ENCODE measurements at places on chromosomes 3 and 15.

DNA sequence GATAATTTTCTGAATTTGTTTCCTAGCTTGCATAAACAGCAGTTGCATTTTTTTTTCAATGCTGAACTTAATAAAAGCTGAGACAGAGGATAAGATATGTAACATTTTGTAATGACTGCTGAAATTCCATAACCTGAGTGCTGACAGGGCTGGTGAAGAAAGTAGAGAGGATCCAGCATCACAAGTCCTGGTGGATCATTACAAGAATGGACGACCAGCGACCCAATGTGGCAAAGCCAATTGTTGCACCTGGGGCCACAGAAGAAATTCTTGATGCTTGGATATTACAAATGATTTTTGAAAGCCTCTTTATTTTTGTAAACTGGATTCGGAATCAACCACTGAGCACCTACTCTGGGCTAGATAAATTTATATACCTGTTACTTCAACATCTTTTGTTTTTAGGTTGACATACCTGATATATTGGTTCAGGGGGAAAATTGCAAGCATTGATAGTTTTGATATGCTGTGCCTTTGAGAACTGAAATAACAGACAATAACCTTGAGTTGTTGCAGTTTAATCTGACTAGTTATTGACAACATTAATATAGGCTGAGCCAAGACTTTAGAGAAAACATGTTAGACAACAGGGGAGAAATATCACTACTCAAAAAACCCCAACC is 3.9 kb upstream of the ACTL6A start:
- DNase-seq: peak; percentile 48

GRCh38 chr15:60077581-60078359 is 73.7 kb downstream of the FOXB1 start:
- no peak for DNase-seq

GRCh38 chr15:82539691-82540054 is 584 bp downstream of the RPS17 start:
- DNase-seq: no peak

- DNase-seq: no peak
These were observed 106.5 kb upstream of the CTNNB1 start for GRCh38 chr3:41092844-41093243.

DNA sequence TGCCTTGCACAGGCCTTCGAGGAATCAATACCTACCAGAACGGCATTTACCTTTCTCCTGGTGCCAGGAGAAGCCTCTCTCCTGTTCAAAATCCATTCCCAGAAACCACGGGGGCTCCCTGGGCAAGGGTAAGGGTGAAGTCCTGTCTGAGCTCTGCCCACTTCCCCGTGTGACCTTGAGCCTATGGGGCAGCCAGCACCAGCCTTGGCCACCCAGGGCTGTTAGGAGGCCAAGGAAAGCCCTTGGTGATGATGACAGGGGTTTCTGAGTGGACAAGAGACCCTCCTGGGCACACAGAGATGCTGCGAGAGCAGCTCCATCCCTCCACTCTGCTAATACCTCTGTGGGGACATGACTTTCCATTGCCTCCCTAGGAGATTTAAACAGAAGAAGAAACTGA is 5.9 kb downstream of the SCN5A start:
- DNase-seq: no peak

GRCh38 chr3:154168998-154169795 is 48.0 kb downstream of the ARHGEF26 start:
- no peak for DNase-seq

GRCh38 chr3:69305011-69305410 is 80.9 kb downstream of the FRMD4B start:
- DNase-seq: no peak

GRCh38 chr3:38644662-38645053 is 4.8 kb downstream of the SCN5A start:
- DNase-seq: no peak

DNA sequence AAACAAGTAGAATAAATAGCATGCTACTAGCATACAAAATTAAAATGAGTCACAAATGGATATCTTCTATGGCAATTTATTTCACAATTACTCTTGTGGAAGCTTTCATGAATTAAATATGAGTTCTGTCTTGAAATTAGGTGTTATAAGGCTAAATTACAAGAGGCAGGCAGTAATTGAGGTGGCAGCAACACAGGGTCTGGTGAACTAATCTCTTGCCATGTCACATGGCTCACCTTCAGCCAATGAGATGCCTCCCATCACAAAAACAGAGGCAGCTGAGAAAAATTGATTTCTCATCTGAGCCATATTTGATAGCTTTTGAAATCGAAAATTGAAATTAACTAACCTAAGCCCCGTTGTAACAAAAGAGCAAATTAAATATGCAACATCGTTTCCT is 268.8 kb downstream of the NR2F2 start:
- DNase-seq: no peak

- no peak for DNase-seq
These were observed 83.9 kb downstream of the LRRK1 start for GRCh38 chr15:101003081-101003480.

- DNase-seq: no peak
These were observed 1.5 kb downstream of the NLGN1 start for GRCh38 chr3:173399044-173399443.

DNA sequence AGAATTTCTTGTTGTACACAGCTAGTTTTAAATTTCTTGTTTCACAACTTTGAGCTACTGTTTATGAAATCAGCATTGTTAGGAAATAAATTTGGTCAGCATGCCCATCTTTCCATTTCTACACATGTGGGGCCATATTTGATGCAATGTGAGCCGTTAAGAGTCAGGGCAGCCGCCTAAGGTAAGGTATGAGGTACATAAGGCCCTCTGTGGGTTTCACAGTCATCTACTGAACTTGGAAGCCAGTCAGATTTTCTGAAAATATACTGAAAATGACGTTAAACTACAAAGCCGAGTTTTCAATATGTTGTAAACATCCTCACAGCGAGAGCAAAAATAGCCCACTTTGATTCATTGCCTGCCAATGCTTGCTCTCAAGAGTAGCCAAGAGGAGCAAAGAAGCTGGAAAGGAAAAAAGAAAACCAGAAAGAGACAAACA is 94.7 kb upstream of the PDZRN3 start:
- no peak for DNase-seq

- no peak for DNase-seq
These were observed 26.3 kb downstream of the TLNRD1 start for GRCh38 chr15:81026836-81027599.

DNA sequence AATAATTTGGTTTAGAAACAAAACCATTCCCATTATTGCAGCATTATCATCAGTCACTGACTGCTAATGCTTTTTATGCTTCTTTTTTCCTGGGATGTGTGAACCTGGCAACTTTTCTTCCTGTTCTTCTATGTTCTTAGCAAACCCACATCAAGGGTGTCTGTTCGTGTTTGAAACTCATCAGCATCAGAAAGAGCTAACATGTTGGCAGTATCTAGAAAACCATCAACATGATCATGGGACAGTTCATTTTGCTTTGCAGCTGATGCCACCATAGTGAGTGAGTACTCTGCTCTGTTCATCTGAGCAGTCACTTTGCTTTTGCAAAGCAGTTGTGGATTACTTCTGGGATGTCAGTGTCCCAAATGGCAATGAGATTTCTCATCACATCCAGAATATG is 5.9 kb downstream of the DPH3 start:
- DNase-seq: no peak

GRCh38 chr3:38031022-38031994 is 1.9 kb upstream of the PLCD1 start:
- DNase-seq: no peak

- DNase-seq: no peak
These were observed 164.0 kb downstream of the IL20RB start for GRCh38 chr3:137121704-137122314.

DNA sequence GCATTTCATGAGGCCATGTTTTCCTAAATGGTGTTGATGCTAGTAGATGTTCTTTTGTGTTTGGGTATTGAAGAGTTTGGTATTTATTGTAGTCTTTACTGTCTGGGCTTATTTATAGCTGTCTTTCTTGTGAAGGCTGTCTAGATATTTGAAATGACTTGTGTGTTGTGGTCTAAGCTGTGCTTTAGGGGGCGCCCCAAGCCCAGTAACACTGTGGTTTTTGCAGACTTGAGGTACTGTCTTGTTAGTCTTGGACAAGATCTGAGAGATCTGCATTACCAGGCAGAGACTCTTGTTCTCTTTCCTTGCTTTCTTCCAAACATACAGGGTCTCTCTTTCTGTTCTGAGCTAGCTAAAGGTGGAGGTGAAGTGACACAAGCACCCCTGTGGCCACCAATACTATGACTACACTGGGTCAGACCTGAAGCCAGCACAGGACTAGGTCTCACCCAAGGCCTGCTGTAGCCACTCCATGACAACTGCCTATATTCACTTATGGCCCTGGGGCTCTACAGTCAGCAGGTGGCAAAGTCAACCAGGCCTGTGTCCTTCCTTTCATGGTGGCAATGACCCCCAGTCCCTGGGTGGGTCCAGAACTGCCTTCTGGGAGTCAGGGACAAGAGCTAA is 152.1 kb upstream of the TBC1D5 start:
- no peak for DNase-seq

DNA sequence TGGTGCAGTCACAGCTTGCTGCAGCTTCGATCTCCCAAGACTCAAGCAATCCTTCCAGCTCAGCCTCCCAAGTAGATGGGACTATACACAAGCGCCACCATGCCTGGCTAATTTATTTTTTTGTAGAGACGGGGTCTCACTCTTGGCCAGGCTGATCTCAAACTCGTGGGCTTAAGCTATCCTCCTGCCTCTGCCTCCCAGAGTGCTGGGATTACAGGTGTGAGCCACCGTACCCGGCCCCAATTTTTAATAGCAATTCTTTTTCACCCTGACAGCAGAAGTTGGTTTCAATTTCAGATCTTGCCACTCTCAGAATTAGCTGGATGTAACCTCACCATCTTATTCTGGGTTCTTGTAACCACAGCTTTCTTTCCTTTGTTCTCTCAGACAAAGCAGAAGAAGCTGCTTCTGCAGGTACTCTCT is 64.8 kb downstream of the TRIM71 start:
- no peak for DNase-seq

GRCh38 chr15:67137319-67137718 is 71.9 kb downstream of the SMAD3 start:
- DNase-seq: no peak

DNA sequence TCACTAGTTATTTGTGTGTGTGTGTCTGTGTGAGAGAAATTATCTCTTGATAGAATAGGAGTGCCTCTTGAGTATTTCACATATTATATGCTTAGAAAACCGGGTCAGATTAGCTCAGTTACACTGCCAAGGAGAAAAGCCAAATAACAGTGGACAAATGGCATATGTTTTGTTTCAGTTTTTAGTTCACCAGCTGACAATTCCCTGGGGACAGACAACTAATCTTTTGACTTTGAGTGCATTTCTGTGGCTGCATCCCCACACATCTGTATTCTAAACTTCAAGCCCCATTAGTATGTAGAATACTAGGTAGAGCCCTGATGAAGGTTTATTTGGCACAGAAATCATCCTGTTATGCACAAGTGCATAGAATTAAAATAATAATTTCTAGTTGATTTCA is 227.7 kb upstream of the CNTN3 start:
- no peak for DNase-seq

DNA sequence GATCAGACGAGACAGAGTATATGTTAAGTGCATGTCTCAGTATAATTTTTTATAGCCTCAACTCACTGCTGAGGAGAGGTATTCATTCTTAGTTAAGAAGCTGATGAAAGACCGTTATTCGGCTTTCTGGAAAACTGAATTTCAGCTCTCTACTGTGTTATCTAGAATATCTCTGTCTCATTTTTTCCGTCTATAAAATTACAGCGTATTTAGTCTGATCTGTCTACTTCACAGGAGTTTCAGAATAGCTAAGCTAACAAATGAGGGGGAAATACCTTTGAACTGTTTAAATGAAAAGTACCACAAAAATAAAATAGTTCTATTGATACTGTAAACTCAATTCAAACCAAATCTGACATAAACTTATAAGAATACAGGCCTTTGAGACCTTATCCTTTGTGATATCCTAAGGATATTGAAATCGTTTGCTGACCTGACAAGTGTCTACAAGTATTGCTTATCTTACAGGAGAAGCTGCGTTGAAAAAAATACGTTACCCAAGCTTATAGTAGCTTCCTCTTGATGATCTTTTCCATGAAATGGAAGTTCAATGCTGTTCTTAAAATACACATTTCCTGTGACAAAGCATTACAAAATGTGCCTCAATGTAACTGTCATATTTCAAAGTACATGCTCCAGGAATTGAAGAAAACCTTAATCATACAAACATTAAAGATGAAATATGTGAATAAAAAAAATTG is 104.6 kb downstream of the IL1RAP start:
- no peak for DNase-seq

DNA sequence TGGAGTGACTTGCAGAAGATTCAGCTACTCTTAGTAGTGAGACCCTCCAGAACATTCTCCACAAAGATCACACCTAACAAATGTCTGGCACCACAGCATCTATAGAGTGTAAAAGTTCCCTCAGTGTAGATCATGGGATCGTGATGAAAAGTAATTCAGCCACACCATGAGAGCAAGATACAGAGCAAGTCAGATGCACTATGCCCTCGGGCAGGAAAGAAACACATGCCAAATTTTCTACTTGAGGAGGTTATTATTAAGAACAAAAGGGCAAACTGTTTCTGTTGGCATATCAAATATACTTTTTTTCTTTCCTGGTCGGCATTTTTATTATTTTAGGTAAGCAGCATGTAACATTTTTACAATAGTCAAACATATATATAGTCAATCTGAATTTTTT is 44.8 kb upstream of the SNTN start:
- no peak for DNase-seq
